Vagina (tissue), 2 donors: ENCODE measurements at places on chromosomes 6 and 20.

DNA sequence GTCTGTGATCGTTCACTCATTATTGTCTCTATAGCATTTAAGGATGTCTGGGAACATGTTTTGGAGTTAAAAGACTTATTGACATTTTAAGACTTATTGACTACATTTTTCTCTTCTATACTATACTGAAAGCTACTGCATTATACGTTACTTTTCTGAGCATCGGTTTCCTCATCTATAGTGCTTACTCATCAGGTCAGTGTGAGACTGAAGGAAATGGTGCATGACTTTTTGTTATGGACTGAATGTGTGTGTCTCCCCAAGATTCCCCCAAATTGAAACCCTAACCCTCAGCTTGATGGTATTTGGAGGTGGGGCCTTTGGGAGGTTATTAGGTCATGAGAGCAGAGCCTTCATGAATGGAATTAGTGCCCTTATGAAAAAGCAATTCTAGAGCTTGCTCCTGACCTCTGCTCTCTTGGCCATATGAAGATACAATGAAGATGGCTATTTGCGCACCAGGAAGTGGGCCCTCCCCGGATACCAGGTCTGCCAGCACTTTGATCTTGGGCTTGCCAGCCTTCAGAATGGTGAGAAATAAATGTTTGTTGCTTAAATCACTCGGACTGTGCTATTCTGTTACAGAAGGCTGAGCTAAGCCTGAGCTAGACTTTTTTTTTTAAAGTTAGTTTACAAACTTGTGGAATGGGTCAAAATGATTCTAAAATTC lies 243.7 kb upstream of the RREB1 start:
- DNase-seq: no peak

- DNase-seq: no peak
These were observed 30.2 kb downstream of the CHRNA4 start for GRCh38 chr20:63330940-63331339.

GRCh38 chr6:83169511-83169910 lies 23.6 kb downstream of the PGM3 start:
- no peak for DNase-seq

DNA sequence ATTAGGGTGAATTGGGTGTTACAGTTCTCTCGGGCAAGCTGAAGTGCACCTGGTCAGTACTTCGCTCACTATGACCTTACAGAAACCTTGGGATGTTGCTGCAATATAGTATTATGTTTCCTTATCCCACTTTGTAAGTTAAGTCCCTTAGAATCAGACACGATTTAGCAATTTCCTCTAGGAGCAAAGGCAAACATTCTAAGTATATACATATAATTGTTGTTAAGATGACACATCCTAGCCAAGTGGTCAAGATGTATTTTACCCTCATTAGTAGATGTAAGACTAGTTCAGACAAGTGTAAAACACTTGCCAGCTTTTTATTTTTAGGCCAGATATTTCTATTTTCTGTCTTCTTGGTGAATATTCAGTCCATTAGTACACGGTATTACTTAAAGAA lies 31.1 kb upstream of the RGS17 start:
- DNase-seq: no peak

GRCh38 chr6:167293590-167294091 lies 2.5 kb downstream of the UNC93A start:
- no peak for DNase-seq

DNA sequence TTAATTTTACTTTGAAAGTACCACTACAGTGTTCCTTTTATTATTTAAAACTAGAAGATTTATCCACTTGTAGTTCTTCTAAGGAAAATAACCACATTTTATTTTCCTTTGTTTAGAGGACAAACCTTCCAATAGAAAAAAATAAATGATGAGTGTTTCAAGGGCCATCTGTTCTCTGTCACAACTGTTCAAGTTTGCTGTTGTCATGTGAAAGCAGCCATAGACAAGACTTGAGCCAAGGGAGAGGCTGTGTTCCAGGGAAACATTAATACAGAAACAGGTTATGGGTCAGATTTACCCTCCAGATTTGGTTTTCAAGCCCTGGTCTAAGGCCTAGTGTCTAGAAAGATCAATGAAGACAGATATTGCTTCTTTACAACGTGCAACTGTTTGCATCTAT lies 463.6 kb downstream of the C6orf118 start:
- no peak for DNase-seq

DNA sequence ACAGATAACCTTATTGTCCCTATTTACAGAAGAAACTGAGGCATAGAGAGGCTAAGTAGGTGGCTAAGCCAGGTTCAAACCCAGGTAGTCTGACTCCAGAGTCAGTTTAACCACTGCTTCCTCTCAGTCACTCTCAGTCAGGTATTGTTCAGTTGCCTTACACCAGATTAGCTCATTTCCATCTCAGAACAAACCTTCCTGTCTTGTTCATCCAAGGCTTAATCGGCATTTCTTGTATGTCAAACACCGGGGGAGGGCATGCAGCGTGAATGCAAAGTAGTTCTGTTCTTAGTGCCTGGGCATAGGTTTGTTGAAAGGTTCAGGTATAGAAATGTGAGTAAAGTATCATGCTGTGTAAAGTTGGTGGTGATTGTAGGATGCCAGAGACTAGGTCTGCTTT lies 51.7 kb downstream of the CTNNBL1 start:
- no peak for DNase-seq

DNA sequence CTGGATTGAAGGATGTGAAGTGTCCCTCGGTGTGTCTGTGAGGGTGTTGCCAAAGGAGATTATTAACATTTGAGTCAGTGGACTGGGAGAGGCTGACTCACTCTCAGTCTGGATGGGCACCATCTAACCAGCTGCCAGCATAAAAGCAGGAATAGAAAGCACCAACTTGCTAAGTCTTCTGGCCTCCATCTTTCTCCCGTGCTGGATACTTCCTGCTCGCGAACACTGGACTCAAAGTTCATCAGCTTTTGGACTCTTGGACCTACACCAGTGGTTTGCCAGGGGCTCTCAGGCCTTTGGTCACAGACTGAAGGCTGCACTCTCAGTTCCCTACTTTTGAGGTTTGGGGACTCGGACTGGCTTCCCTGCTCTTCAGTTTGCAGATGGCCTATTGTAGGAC lies 220.3 kb upstream of the LRFN2 start:
- no peak for DNase-seq

- no peak for DNase-seq
These were observed 16.2 kb downstream of the TTLL2 start for GRCh38 chr6:167341038-167341583.

- DNase-seq: no peak
These were observed 210.8 kb downstream of the TBC1D7 start for GRCh38 chr6:13117570-13117969.

DNA sequence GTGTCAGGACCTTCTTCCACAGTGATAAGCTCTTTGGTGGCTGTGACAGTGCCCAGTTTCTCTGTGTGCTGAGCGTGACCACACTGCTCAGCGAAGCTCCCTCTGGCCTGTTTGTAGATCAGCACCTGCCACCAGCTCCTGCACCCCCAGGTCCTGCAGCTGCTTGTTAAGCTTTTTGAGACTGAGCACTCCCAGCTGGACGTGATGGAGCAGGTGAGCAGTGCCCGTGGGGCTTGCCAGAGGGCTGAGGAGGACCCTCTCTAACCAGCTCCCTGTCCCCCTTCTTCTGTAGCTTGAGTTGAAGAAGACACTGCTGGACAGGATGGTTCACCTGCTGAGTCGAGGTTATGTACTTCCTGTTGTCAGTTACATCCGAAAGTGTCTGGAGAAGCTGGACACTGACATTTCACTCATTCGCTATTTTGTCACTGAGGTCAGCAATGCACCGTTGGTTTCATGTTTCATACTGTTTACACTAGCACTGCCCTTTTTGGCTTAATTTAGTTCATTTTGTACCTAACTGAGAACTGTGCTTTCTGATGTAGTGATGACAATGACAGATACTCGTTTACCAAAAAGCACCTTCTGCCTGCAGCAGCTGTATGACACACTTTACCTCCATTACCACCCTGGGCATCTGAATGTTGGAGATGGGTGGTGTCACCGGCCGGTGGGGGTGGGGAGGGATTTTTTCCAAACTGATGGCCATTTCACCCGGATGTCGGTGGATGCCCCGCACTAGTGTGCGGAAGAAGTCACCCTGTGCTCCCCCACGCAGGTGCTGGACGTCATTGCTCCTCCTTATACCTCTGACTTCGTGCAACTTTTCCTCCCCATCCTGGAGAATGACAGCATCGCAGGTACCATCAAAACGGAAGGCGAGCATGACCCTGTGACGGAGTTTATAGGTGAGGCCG lies 12.5 kb downstream of the NELFCD start:
- DNase-seq: no peak

DNA sequence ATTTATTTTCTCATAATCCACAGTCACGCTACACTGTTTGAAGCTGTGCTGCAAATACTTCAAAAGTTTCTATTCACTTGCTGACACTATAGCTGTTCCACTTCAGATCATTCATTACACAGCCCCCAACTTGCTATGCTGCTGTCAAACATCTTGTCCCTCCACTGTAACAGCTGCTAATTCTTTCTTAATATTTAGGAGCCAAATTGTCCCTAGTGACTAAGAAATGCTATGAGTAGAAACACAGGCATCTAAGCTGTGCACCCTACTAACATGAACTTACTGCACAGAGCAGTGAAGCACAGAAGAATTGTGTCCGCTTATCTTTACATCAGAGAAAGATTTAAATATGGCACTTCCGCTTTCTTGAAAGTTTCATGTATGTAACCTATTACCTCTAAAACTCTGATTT lies 91.3 kb downstream of the PDE10A start:
- no peak for DNase-seq

DNA sequence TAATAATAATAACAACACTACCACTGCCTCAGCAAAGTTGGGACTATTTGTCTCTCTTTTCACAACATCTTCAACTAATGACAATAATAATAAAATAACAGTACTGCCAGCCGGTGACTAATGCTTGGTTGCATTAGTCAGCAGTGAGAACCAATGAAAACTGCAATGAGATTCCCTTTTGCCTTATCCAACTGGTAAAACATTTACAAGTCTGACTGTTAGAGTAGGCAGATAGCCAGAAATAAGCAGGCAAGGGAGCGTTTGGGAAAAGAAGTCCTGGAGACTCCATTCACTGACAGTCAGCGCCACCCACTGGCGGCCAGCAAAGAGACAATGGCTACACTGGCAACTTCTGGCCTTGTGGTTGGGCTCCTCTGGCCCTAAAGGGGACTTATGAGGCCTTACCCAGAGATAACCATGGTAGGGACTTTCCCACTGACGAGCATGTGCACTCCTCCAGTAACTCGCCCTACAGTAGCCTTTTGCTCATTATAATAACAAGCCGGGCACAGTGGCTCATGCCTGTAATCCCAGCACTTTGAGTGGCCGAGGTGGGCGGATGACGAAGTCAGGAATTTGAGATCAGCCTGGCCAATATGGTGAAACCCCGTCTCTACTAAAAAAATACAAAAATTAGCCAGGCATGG lies 3.4 kb upstream of the NSFL1C start:
- DNase-seq: peak; percentile 82
